DND-41 (cell line): ENCODE measurements at places on chromosomes 16 and 17.

DNA sequence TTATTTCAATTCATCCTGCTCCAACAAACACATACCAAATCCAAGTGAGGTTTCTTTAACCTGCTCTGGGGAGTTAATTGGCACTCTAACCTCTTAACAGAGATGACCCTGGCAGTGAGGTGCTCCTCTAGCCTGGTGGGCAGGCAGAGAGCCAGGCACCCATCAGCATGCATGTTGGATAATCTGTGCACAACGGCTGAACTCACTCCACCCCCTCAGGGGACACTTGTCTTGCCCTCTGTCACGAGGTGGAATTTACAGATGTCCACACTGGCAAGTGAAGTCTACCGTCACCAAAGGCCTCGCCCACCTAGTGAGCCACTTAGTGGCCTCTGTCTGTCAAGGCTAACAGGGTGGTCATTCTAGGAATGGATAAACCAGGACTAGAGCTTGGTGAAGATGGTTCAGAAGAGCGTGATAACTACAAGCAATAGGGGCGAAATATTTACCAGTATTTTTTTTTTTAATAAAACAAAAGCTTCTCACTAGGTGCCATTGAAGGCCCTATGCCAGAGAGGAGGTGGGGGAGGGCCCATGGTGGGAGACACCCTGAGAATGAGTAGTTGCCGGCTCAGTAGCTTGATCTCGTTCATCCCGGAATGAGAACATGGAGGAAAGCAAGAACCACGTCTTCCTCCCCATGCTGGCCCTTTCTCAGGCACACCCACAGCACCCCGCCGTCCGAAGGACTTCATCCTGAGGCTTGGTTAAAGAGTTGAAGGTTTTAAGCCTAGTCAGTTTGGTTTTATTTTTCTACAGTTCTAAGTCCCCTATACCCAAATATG is 25.2 kb downstream of the PLD6 start:
- no peak for DNase-seq

- no peak for DNase-seq
Measured at GRCh38 chr17:72467841-72468653, 347.2 kb downstream of the SOX9 start.

DNA sequence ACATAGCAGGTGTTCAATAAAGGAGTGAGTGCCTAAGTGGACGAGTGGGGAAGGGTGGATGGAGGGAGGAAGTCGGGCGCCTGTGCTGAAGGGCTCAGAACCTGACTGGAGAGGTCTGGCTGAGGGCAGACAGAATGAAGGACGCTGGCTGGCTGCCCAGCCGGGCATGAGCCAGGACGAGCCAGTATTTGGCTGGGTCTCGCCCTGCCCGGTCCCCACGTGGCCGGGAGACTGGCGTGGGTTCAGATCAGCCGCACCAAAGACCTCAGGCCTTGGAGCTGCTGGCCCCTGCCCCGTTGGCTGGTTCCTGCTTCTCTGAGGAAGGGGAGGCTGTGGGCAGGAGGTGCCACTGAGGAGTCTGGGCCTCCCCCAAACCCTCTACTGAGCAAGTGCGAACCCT is 79.8 kb downstream of the ENGASE start:
- DNase-seq, result no peak

- DNase-seq, result no peak
Measured at GRCh38 chr17:79066963-79067362, 7.7 kb upstream of the ENGASE start.

DNA sequence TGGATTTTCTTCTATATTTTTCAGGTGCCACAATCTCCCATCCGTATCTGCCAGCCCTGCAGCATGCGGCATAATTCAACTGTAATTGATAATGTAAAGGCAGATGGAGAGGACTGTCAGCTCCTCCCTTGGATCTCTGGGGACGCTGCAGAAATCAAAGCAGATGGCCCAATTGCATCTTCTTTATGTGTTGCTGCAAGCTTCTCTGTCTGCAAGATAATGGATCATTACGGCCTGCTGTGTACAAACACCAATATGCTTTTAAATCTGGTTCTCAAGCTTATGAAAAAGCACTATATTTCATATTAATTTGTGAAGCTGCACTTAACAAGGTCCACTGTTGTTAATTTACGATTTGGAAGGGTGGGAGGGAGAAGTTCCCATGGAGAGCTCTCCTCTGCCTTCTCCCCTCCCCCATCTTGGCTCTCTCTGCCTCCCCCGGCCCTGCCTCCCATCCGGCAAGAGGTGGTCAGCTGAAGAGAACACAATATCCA is 607.5 kb downstream of the TOX3 start:
- DNase-seq, result no peak

- no peak for DNase-seq
Measured at GRCh38 chr17:76154936-76155845, 14.1 kb upstream of the FOXJ1 start.

DNA sequence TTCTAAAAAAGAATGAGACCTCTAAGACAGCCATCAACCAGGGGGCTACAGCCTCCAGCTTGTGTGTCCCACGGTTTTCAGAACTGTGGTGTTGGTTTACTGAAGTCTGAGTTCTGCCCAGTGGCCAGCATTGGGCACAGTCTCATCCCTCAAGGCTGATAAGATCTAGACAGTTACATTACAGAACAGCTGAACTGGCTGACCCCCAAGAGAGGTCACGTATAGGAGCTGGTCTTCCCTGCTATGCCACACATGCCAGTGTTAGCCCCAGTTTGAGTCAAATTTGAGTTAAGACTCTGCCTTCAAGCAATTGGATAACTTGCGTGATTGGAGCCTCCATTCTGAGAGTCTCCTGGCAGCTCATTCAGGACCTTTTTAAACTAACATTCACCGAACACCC is 14.8 kb upstream of the NUP93 start:
- DNase-seq, result no peak

- DNase-seq, result no peak
Measured at GRCh38 chr16:18983565-18984434, at the start of gene TMC7. TSS of gene TMC7 (plus strand) at chr16:18983934. CDS start at chr16:18984064, 130 bp downstream.

- no peak for DNase-seq
Measured at GRCh38 chr16:9476744-9477143, 385.3 kb downstream of the HAPSTR1 start.

DNA sequence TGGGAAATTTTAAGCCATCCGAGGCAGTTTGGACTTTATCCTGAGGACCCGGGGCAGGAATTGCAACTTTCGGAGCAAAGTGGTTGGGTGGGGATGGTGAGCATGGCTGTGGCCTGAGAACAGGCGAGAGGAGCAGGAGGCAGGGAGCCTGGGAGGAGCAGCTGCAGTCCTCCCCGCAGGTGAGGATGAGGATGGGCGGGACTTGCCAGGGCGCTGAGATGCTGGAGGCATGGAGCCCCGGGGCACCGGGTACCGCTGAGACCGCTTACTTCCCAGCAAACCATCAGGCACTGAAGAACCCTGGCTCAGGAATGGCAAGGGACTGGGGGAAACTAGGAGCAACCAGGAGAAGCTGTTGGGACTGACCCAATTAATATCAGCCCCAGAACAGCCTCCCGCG is 210.8 kb downstream of the GSG1L start:
- no peak for DNase-seq

DNA sequence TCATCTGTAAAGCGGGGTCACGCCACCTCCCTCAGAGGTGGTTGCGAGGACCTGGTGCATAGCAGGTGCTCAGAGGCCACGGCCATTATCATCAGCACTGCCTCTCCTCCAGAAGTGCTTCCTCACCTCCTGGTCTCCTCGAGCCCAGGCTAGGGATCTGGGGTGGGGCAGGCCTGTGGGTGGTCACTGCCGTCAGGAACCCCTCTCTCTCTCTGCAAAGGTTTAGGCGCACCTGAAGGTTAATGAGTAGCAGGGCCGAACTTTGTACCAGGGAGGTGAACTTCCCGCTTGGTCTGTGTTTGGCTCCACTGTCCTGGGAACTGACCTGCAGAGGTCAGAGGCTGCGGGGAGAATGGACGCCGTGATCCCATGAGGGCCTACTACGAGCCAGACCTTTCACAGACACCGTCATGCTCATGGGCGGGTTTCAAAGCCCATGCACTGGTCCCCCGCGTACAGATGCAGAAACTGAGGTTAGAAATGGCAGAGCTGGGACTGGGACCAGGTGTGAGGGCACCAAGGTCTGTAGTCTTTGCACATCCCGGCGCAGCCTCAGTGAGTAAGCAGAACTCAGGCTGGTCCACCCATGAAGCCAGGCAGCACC is 13.8 kb downstream of the JUP start:
- no peak for DNase-seq

DNA sequence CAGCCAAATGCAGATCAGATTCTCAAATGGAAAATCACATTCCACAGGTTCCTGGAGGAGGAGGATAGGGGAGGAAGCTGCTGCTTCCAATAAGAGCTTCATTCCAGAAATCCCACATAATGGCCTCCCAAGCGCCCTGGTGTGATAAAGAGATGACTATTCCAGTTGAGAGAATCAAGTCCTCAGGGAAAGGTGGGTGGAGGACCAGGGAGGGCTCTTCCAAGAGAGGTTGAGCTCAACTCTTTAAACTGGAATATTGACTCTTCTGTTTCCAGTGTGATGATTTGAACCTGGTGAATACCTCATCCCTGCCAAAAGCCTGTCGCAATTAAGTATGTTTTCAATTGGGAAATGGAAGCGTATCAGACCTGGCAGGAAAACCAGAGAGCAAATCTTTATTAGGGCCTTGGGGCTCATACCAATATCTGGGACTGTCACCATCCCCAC is 81.4 kb upstream of the DYNLRB2 start:
- no peak for DNase-seq

GRCh38 chr16:68508013-68508412 is 31.1 kb upstream of the ZFP90 start:
- DNase-seq, result no peak

DNA sequence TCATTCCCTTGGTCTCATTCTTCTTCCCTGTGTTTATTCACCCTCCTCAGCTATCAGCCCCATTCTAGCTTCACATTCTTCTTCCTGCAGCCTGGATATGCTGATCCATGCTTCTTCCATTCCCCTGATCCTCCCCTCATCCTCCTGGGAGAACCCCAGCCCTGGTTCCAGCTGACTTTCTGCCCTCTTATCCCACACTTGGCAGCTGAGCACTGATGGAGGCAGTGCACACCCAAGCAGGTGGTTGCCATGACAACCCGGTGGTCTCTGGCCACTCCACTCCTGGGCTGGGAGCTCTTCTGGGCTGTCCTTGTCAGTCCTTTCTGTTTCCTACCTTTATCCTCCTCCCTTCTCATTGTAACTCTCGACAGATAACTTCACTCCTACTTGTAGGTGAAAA is 16.7 kb upstream of the TUBG2 start:
- DNase-seq, result no peak

DNA sequence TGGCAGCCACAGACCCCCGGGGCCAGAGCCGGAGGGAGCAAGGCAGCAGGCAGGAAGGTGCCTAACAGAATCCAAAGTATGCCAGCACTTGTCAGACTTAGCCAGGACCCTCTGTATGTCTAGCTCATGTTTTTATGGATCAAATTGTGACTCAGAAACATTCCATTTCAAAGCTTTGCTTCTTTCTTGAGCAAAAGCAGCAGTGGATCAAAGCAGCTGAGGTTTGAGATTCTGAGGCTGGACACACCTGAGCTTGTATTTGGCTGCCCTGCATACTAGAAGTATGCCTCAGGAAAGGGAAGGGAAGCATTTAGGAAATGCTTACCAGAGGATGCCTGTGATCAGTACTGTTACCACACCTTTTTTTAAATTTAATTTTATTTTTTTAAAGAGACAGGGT is 5.7 kb upstream of the MYO1C start:
- no peak for DNase-seq

GRCh38 chr16:82855471-82855870 is 228.7 kb downstream of the CDH13 start:
- DNase-seq, result no peak

DNA sequence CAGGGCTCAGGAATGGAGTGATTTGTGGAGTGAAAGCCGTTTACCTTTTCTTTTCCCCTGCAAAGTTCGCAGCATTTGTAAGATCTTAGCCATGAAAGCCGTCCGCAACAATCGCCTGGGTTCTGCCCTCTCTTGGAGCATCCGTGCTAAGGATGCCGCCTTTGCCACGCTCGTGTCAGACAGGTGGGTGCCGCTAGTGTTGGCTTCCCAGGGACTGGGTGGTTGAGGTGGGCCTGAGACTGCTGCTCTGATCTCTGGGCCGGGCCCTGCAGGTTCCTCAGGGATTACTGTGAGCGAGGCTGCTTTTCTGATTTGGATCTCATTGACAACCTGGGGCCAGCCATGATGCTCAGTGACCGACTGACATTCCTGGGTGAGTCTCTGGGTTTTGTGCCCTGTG is 27.3 kb downstream of the NUP85 start:
- no peak for DNase-seq

GRCh38 chr17:15260376-15261257 is 4.5 kb downstream of the PMP22 start:
- DNase-seq, result peak; percentile 24

- DNase-seq, result no peak
Measured at GRCh38 chr17:51643702-51644490, 383.6 kb downstream of the UTP18 start.

GRCh38 chr17:76091526-76092286 is 11.9 kb downstream of the EXOC7 start:
- DNase-seq, result no peak

DNA sequence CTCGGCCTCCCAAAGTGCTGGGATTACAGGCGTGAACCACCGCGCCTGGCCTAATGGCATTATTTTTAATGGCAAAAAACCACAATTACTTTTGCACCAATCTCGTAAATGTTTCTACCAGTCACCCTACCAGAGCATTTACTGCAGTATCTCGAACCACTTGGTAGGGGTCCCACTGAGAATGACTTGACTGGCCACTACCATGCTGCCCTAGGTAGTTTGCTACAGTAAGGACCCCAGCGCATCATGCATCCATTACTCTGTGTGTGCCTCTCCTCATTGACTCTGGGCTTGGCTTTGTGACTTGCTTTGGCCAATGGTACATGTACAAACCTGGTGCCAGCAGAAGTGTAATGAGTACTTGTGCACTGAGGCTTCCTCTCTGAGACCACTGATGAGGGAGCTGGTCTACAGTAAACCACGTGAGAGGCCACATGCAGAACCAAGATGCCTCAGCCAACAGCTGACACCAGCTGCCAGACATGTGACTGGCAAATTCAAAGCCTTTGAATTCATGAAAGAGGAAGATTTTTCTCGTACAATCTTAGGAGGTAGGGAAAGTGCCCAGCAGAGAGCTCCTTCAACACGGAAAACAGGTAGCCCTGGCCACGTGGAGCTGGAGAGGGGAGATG is 421.7 kb upstream of the C16orf82 start:
- no peak for DNase-seq

DNA sequence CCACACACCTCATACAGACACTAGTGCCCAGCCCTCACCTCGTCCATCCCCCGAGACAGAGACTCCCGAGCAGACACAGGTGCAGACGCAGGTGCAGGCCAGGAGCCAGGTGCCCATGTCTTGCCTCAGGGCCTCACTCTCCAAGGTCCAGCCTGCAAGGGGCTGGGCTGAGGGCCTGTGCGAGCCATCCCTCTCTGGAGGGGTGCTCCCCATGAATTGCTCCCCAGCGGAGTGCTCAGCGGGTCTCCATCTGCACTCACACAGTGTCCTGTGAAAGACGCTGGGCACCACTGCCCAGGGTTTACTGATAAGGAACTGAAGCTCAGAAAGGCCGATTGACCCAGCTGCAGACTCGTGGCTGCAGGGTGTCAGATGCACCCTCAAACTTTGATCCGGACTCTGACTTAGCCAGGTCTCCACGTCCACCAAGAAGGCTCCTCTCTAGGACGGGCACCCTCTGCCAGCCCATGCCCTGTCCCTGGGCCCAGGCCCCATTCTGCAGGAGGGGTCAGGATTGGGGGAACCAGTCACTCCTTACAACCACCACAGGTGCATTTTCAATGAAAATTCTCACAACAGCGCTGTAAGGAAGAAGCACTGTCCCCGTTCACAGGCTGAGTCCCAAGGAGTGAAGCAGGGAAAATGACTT is 16.9 kb downstream of the POLR3K start:
- DNase-seq, result no peak

- no peak for DNase-seq
Measured at GRCh38 chr16:81558444-81559175, 114.0 kb downstream of the CMIP start.
